ENCODE measurements at places on chromosomes 16 and 17.
A peak's percentile ranks its signal among the peaks of the same experiment; 100 is the strongest.

GRCh38 chr16:9134739-9135138 is 43.3 kb downstream of the HAPSTR1 start:
- peak; percentile 61 for DNase-seq

GRCh38 chr17:35912339-35912912 is 18.1 kb downstream of the RDM1 start:
- DNase-seq = peak; percentile 77

- DNase-seq = no peak
Observed at GRCh38 chr17:19676896-19677295, 28.3 kb downstream of the ALDH3A2 start.

GRCh38 chr17:69540356-69540755 is 125.9 kb downstream of the MAP2K6 start:
- DNase-seq = no peak

- no peak for DNase-seq
Observed at GRCh38 chr17:56111706-56112485, 41.4 kb upstream of the ANKFN1 start.

DNA sequence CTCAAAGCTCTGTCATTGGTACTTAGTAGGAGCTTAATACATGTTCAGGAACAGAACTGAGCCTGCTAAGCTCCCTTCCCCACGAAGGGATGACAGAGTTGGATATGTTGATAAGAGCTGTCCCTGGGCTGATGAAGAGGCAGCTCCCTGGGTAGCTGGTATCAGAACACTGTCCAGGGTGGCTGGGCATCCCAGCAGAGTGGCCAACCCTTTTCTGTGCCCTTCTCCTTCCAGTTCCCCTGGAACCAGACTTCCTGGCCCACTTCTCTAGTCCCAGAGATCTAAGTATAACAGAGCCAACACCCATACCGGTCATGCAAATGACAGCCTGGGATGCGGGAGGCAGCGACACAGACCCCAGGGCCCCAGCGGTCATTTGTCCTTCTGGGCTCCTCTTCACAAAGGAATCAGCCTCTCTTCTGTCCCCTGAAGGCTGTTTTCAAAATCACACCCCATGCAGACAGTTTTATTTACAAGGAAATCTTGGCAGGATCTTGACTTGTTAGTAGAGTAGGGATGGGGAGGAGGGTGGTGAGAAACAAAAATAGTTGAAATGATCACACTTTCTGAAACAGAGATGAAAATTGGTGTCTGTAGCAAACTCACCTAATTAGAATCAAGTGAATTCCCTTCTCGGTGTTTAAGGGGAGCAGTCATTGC is 1.4 kb upstream of the RHBDL3 start:
- no peak for DNase-seq
